ACHN (cell line): ENCODE measurements at places on chromosomes 5 and 9.

GRCh38 chr5:68369023-68369359 is 153.4 kb downstream of the PIK3R1 start:
- DNase-seq, result no peak

DNA sequence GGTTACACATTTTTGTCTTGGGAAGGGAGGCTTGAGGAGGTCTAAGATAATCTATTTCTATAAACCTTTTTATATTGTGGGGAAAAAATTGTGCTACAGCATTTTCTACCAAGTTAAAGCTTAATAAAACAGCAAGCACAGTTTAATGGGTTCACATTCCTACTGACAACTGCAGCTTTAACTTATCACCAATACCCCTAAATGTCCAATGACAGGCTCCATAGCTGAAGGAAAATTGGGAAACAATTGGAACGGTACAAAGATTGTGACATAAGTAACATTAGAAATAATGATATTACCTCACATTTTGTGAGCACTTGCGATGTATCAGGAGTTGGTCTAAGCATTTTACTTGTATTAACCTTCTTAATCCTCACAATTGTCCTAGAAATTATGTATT is 79.5 kb upstream of the HAPLN1 start:
- DNase-seq, result no peak

GRCh38 chr9:87554976-87555375 is 57.3 kb downstream of the DAPK1 start:
- no peak for DNase-seq

- DNase-seq, result no peak
These were observed 678.8 kb upstream of the KLF4 start for GRCh38 chr9:108168236-108168850.

DNA sequence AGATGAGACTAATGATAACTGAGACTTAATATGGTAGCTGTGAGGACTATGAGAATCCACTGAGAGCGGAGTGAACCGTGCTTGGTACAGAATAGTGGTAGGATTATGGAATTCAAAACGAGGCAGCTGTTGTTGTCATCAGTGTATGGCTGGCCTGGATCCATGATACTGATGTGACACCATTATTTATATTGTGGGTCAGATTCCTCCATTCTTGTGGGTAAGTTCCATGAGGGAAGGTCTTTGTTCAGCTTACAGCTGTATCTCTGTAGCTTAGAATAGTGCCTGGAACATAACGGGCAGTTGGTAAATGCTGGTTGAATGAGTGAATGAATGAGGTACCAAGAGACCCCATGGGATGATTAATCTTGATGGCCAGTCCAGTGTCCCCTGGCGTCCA is 61.8 kb downstream of the ACER2 start:
- DNase-seq, result no peak

- DNase-seq, result no peak
These were observed 87.1 kb downstream of the STARD4 start for GRCh38 chr5:111425205-111425604.

DNA sequence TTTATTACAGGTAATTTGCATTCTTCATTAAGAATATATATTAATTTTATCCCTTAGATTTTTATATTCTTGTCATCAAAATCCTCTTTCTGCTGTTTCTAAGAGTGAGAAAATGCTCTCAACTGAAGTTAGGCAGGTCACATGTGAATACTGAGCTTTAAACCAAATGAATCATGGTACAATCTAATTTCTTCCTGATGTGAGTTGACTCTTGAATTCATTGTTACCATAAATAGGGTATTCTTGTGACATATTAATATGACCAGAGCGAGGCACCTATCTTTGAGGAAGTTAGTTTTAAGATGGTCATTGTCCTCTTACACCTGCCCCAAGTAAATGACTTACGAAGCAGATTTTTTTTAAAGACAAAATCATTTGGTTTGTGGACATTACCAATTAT is 17.4 kb downstream of the C9orf85 start:
- DNase-seq, result no peak

GRCh38 chr5:90184764-90185163 is 224.8 kb downstream of the CETN3 start:
- no peak for DNase-seq

DNA sequence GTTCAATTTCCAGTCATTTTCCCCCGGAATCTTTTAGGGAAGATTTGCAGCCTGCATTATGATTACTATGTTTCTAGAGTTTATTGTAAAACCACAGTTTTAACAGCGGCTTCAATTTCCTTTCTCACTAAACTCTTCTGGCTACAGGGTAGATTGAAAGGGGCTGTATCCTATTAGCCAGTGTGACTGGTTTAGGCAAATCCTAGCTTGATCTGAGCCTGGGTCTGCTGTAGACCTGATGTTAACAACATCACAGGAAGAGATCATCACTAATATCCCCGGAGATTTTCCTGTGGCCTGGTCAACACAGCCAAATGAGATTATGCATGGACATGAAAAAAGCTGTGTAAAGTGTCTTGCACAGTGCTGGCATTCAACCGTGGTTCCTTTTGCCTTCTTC is 33.4 kb downstream of the STOM start:
- DNase-seq, result no peak

GRCh38 chr9:69276775-69277174 is 48.2 kb upstream of the ENTREP1 start:
- DNase-seq, result no peak

GRCh38 chr9:18333157-18333556 is 140.8 kb upstream of the ADAMTSL1 start:
- DNase-seq, result no peak

DNA sequence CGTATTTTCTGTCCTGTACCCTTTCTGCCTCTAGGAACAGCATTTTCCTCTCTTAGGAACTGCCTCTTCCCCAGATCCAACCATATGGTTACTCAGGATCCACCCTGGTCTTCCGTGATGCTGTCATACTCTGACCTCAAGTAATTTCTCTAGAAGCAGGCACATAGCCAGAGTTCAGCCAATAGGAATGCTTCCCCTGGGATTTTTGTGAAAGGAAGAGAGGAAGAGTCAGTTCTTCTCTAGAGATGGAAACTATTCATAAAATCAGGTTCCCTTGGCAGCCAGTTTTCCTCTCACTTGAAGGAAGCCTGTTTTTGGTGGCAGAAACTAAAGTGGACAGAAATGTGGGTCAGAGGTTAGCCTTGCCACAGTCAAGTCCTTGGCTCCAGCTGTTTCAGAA is 400.1 kb upstream of the PCSK5 start:
- DNase-seq, result no peak

- DNase-seq, result no peak
These were observed 37.4 kb downstream of the UBQLN1 start for GRCh38 chr9:83670381-83670780.

DNA sequence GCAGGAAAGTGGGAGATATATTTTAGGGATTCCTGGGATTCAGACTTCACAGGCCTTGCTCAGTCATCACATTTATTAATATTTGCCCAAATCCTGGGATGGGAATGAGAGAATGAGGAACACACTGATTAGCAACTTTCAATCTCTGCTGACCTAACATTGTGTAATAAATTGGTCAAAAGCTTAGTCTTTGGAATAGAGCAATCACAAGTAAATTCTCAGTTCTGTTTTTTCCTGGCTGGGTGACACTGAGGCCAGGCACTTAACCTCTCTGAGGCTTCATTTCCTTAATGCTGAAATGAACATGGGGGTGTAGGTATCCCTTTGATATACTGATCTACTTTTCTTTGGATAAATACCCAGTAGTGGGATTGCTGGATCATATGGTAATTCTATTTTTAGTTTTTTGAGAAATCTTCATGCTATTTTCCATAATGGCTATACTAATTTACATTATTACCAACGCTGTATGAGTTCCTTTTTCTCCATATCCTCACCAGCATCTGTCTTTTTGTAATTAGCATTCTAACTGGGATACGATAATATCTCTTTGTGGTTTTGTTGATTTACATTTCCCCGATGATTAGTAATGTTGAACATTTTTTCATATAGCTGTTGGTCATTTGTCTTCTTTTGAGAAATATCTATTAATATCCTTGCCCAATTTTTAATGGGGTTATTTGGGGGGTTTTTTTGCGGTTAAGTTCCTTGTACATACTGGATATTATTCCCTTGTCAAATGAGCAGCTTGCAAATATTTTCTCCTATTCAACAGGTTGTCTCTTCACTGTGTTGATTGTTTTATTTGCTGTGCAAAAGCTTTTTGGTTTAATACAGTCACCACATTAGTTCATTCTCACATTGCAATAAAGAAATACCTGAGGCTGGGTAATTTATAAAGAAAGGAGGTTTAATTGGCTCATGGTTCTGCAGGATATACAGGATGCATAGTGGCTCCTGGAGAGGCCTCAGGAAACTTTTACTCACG is 36.8 kb upstream of the NIPBL start:
- no peak for DNase-seq
